ENCODE measurements at places on chromosomes 5 and 9. TPM values are rescaled to one million over a fixed set of nuclear protein-coding genes. Genes with fewer than 3 reads are reported as not detected.

DNA sequence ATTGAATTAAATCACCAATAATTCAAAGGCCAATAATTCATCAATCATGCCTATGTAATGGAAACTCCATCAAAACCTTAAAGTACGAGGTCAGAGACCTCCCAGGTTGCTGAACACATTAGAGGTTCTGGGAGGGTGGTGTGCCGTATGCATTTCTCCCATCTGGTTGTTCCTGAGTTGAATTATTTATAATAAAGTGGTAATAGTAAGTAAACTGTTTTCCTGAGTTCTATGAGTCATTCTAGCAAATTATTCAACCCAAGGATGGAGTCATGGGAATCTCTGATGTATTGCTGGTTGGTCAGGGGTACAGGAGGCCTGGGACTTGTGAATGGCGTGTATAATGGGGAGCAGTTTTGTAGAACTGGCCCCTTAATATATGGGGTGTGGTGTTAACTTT is 191.7 kb downstream of the CARTPT start:
- DNase-seq, result no peak

Gene CARD6
- total RNA-seq, result 6.0 TPM

DNA sequence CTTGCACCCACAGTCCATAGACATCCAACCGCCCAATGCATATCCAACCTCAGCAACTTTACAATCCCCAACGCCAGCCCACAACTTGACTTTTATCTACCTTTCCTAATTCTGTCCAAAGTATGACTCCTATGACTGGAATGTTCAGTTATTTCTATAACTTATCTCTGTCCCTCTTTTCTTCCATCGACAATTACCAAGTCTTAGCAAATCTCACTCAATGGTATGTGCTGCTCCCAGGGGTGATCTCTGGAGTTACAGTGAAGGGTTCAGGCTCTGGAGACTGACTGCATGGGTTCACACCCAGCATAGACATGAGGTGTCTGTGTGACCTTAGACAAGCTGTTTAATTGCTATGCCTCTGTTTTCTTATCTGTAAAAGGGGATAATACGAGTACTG is 106.9 kb downstream of the SPOCK1 start:
- DNase-seq, result no peak

GRCh38 chr5:1827886-1828397 is 26.7 kb downstream of the NDUFS6 start:
- no peak for DNase-seq

DNA sequence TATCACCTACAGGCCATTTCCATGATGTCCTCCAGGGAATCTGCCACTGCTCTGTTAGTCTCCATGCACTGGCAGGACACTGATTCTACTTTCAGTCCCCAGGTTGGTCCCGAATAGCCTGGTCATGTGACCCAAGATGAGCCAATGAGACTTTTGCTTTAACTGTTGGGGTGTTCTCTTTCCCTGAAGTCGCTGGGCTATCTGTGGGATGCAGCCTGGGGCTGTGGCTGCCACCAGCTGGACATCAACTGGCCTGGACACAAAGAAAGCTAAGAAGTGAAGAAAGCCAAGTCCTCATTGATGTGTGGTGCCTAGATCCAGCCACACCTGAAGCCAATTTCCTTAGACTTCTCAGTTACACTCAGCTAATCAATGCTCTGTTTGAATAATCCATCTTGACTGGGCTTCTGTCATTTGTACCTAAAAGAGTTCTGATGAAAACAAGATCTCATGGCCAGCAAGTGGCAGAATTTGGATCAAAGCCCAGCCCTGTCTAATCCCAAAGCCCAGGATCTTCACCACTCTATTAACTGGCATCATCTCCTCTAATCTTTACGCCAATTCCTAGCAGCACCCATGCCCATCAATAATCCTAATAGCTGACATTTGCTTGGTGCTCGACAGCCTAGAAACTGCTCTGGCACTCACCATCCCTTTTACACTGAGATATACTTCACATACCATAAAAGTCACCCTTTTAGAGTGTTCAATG is 37.0 kb downstream of the SH3PXD2B start:
- no peak for DNase-seq

GRCh38 chr5:172943283-172943841 is 15.9 kb upstream of the RPL26L1 start:
- DNase-seq, result peak; percentile 59

DNA sequence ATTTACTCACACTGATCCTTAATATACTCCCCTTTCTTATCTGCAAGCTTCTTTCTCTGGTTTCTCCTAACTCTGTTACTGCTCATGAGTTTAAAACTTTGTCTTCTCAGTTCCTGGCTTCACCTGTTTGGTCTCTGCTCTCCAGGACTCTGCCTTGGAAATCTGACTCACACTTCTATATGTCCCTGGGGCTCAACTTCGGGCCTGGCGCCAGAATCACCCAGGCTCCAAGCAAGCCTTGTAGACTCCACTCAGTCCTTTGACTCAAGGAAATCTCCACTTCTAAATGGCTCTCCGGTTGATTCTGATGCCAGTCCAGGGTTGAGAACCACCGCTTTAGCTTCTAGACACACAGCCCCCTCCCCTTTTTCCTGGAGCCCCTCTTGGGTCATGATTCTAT is 57.8 kb downstream of the TMC1 start:
- DNase-seq, result no peak

DNA sequence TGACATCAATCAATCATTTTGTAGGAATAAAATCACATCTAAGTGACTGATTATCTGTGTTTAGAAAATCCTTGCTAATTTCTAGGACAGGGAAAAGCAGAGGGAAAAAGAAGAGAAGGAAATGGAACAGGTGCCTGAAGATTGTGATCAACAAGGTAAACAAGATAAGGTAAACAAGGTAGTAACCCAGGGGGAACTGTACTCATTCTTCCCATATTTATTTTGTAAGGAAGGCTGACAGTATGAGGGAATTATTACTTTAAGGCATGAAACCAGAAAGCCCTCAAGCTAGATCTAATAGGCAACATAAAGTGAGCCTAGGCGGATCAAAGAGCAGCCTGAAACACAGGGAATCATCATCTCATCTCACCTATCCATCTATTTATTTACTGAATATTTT is 231.1 kb downstream of the MLLT3 start:
- DNase-seq, result no peak

Gene TSSK1B
- 1.2 TPM for total RNA-seq

GRCh38 chr5:31096238-31096865 is 97.1 kb upstream of the CDH6 start:
- no peak for DNase-seq

Gene FRMPD1
- total RNA-seq, result 1.1 TPM

DNA sequence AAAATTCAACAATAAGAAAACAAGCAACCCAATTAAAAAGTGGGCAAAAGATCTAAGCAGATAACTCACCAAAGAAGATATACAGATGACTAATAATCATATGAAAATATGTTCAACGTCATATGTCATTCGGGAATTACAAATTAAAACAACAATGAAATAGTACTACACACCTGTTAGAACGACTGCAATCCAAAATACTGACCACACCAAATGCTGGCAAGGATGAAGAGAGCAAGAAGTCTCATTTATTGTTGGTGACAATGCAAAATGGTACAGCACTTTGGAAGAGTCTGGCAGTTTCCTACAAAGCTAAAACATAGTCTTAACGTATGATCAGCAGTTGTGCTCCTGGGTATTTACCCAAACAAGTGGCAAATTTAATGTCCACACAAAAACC is 37.5 kb downstream of the NDUFS4 start:
- no peak for DNase-seq

Gene ACSL6
- 2.3 TPM for total RNA-seq

DNA sequence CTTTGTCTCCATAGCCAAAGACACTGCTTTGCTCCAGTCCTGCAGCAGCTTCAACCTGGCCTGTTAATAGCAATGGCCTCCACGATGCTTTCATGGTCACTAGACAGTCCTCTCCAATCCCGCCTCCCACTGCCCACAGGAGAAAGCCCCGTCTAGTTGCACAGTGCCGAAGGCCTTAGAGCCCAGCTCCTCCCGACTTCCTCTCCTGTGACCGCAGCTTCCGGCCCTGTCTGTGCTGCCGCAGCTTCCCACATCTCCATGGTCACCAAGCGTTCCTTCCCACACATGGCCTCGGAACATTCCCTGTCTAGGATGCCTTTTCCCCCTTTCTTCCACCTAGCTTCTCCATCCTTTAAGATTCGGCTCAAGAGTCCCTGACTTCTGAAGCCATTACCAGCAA is 23.4 kb downstream of the PCA3 start:
- DNase-seq, result no peak

DNA sequence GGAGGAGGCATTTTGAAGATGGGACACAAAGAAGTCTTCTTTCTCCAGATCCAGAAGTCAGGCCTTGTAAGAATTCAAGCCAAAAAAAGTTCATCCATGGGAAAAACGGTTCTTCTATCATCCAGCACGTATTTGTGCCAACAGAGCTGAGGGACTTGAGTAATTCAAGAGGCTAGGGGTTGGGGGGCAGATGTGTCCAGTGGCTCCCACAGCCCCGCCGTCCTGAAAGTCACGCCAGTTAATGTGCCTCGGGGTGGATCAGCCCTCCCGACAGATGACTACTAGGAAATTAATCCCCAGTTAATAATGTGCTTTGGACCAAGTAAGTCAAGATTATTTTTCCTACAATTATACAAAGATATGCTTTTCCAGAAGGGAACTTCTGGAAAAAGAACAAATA is 23.4 kb downstream of the NREP start:
- DNase-seq, result no peak

- DNase-seq, result no peak
Measured at GRCh38 chr9:3916411-3916810, 383.5 kb downstream of the GLIS3 start.

GRCh38 chr9:108339251-108339650 is 516.5 kb downstream of the ACTL7B start:
- no peak for DNase-seq

Gene TLR4
- 24.1 TPM for total RNA-seq

DNA sequence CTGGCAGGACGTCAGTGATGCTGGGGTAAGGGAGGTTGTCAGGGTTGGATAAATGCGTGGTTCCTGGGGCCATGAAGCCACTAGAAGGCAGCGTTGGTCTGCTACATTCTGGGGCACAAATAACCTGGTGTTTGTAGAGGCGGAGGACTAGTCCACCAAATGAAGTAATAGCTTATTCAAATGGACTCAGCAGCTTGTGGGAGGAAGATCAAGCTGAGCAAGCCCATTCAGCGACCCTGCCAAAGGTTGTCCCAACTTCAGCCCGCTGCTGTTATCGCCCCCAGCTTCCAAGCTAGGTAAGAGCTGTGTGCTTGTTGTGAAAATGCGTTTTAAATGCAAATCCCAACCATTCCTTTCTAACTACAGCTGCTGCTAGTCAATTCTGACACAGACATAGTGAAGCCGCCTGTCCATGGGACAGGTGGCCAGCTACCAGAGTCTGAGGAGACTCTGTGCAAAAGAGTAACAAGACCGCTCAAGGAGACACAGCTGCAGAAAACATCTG is 7.6 kb upstream of the FAM240B start:
- no peak for DNase-seq

Data from urinary bladder (tissue), 4 donors.